ENCODE measurements at places on chromosomes 4 and X.
A peak's percentile ranks its signal among the peaks of the same experiment; 100 is the strongest.

DNA sequence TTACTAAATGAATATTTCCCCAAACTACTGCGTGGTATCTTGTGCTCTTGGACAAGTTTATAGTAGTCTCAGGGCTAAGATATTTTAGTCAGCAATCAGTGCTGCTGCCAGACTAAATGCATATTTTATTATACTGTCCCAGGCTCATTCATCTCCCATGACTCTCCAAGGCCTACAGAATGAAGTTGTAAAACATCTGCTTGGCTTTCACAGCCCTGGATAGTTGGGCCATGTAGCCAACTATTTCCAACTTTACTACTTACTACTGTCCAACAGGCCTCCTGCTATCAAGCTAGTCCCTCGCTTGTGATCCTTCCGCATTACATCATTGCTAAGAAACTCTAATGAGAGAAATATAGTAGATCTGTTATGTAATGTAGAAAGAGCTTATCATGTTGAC lies 31.4 kb downstream of the MAGEB16 start:
- DNase-seq, result no peak

DNA sequence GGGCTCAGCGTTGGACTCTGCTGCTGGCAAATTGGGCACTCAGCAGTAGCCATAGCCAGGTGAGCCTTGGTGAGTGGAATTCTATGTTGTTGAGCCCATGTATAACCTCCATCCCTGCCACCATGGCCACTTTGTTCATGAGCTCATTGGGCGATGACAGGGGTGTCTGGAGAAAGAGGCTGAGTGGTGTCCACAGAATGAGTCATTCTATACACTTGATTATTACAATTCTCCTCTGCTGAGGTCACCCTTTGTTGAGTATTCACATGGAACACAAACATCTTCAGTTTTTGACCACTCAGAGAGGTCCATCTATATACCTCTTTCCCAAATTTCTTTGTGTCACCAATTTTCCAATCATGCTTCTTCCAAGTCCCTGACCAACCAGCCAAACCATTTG lies 1341.7 kb downstream of the PCDH7 start:
- DNase-seq, result no peak

GRCh38 chr4:185909972-185910371 lies 98.0 kb upstream of the SORBS2 start:
- DNase-seq, result peak; percentile 16

GRCh38 chrX:108494406-108495090 lies 54.9 kb downstream of the COL4A5 start:
- no peak for DNase-seq

GRCh38 chrX:1165535-1166196 lies 46.8 kb downstream of the CRLF2 start:
- DNase-seq, result no peak

DNA sequence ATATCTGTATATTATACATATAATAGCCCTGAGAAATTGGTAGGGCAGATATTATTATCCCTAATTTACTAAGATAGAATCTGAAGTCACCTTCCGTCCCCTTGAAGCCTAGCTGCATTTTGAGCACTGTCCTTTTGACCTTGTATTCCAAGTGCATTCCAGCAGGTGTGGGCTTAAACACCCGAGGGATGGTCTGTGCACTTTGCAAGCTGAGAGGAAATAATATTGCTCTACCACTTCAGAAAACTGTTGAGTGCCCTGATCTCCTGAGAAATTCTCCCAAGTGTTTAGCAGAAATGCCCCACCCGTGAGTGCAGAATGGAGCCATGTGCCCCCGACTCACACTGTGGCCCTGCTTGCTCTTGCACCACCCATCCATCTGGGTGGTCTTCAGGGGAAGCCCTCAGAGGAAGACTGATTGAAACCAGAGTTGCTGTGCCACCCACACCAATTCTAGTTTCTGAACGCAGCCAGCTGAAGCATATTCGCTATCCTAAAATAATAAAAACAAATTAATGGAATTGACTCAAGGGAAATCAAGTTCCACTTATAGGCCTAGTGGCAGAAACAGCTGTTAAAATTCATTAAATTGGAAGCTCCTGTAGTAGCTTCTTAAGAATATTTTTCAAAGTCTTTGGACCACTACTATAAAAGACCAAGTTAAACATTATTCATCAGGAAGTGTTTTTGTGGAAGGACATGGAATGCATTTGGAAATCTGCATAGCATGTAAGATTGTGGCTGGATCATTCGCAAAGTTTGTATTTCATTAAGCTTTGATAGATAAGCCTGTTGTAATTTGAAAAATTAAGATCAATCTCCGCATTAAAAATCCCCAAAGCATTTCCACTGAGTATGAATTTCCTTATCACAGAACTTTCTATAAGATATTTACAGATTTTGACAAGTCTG lies 41.3 kb upstream of the PRKG2 start:
- no peak for DNase-seq

GRCh38 chrX:133335027-133335426 lies 80.3 kb downstream of the GPC4 start:
- no peak for DNase-seq

All from vagina (tissue), 2 donors.